ENCODE measurements at places on chromosomes 13 and 19.

DNA sequence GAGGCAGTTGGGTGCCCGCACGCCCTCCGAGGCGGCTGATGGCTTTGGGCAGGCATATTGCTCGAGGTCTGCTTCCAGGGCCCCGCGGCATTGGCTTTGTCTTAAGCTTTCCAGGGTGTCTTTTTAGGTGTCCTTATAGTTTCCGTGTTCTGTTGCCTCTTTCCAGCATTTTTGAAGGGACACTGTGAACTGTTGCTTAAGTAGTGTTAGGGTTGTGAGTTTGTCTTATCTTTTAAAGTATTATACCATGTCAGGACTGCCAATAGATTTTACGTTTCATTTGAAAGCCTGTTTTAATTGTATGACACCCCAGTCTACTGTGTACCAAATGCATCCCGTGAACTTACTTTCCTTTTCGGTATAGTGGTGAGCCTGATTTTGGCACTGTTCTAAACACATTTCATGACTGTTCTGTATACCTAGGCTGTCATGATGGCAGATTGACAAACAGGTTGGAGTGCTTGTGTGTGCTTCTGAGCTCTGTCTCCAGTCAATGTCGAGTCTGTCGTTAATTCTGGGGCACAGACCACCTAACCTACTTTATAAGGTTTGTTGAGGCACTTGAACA is 656 bp downstream of the PCCA start:
- DNase-seq: no peak

DNA sequence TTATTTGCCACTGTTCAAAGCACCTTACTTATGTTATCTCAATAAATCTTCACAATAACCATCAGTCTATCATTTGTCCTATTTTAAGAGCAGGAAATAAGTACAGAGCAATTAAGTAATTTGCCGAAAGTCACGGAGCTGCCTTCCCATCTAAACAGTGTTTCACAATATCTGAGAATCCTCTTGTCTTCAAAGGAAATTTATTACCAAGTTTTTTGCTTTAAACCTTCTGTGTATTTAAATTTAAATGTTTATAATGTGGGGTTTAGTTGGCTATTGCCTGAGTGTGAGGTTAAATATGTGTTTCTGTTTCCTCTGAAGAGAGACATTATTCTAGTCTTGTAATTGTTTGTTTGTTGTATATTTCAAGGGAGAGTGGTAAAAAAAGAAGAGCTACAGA is 633.1 kb downstream of the EFNB2 start:
- DNase-seq: no peak

GRCh38 chr19:44131955-44132354 is 9.4 kb upstream of the ZNF234 start:
- DNase-seq: no peak

GRCh38 chr13:30394751-30395191 is 27.5 kb upstream of the UBE2L5 start:
- no peak for DNase-seq
